Substantia nigra (tissue), 51 donors: ENCODE measurements at places on chromosomes 5 and 9.

- no peak for DNase-seq
Observed at GRCh38 chr5:60356745-60357144, 343.2 kb downstream of the DEPDC1B start.

DNA sequence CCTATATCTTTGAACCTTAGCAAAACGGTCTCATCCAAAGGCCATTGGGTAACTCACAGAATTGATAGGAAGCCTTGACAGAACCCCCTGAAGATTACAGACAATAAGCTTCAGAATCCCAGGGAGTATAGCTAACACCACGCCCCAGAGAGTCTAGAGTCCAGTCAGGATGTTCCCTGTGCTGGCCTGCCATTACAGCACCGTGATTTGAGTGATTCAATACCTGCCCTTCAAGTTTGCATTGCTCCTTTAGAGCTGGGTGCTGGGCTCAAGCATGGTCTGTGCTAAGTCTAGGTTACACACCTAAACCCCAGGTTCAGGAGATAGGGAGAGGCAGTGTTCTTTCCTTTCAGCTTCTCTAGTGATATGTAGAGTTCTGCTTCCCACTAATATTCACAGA, 90.5 kb downstream of the RASEF start:
- DNase-seq: no peak

- no peak for DNase-seq
Observed at GRCh38 chr9:21357479-21358460, 7.1 kb upstream of the IFNA6 start.

DNA sequence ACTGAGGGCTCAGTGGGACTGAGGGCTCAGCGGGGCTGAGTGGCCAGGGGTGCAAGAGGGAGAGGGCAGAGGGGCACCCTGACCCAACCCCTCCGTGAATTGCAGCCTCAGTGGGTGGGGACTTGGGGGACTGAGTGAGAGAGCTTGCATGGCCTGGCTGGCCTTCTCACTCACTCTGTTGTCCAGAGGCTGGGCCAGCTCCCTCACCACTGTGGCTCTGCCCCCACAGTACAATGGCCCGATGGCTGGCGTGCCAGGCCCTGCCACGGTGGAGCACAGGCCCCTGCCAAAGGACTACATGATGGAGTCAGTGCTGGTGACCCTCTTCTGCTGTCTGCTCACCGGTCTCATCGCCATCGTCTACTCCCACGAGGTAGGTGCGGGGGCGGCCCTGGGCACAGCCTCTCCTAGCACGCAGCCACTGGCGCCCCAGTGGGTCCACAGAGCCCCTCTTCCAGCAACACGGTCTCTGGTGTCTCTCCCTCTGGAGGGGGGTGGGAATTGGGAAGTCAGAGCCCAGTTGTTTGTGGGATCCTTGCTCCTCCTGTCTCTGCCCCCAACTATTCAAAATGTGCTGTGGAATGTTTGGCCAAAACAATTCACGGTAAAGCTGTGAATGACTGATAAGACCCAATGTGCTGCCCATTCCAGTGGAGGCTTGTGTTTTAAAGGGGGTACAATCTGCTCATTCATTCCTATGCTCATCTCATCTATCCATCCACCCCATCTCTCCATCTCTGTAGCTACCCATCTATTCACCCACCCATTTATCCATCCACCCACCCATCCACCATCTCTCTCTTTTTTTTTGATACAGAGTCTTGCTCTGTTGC, 10.7 kb downstream of the PRRT1B start:
- DNase-seq: no peak

GRCh38 chr9:37604296-37604695, 11.9 kb upstream of the TOMM5 start:
- DNase-seq: no peak

- DNase-seq: no peak
Observed at GRCh38 chr5:153223376-153223775, 267.1 kb upstream of the GRIA1 start.

DNA sequence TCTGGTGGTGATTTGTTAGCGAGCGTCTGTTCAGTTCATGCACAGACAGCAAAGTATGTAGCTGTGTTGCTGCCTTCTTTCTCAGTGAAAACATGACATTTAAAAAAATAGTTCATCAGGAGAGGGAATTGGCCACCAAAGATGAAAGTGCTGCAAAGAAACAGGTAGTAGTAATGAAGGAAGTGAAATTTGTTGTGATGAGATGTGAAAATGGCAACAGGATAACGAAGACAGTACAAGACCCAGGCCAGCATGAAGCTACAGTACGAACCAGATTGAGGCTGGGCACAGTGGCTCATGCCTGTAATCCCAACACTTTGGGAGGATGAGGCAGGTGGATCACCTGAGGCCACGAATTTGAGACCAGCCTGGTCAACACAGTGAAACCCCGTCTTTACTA, 136.0 kb downstream of the SMARCA2 start:
- no peak for DNase-seq

DNA sequence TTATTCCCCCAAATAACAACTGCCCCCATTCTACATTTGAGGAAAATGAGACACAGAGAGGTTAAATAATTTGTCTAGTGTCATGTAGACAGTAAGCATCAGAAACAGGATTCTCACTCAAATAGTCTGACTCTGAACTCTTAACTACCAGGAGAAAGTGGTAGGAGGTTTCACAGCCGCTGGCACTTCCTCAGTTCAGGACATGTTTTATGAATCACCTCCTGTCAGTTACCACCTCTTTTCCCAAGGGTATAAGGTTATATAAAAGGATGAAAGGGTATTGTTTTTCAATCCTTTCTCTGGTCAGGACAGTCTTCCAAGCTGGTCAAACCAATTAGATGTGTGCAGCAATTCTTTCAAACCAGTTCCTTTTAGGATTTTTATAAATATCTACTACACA, 52.1 kb downstream of the TSSK1B start:
- DNase-seq: no peak

GRCh38 chr9:25212361-25212760, 465.9 kb downstream of the TUSC1 start:
- DNase-seq: no peak

DNA sequence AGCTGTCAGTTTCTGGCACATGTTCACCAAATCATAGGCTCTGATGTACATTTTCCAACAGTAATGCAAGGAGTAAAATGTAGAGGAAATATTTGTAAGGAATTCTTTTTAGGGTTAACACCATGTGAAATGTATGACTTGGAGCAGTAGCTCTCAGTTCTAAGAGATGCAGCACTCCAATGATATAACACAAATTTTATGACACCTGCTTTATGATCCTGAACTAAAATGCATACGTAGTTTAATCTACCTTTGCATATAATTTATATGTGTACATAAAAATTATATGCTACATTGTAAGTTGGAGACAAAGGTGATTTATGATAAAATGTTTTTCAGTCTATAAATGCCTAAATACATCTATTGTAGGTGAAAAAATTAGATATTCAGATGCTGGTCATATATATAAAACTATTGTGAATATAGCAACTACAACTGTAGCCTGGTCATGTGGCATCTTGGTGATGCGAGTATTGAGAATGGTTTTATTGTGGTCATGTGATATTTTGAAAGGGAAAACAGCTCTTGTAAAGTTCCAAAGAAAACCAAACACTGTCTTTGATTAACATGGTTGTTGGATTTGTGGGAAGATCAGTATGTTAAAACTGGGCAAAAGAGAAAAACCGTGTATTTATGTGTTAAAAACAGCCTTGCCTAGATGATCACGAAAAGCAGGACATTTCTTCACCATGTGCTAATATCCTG, 171.0 kb downstream of the TRIO start:
- no peak for DNase-seq

DNA sequence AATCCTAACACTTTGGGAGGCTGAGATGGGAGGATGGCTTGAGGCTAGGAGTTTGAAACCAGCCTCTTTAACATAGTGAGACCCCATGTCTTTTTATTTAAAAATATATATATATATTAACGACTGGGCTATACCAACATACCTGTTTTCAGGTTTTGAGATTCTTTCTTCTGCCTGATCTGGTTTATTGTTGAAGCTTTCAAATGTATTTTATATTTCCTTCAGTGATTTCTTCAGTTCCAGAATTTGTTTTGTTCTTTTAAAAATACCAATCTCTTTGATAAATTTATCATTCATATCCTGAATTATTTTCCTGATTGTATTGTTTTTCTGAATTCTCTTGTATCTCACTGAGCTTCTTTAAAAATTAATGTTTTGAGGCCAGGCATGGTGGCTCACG, 31.2 kb downstream of the OGN start:
- no peak for DNase-seq

DNA sequence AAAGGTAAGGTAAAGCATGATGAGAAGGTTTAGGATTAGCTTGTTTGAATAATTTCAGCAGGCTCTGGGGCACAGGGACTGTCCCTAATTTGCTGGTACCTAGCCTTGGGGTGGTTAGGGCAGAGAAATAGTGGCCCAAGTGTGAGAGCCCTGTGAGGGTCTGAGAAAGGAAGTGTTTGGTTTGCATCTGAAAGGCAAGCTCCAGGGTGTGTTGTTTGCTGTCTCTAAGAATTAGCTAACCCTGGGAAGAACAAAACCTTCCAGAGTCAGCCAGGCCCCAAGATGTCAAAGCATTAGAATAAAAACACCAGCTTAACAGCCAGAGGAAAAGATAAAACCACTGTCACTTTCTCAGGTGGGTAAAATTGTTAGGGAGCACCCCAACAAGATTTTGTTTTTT, 31.0 kb downstream of the TMEM252 start:
- no peak for DNase-seq

GRCh38 chr5:126097876-126098275, 325.3 kb upstream of the GRAMD2B start:
- no peak for DNase-seq

- no peak for DNase-seq
Observed at GRCh38 chr9:111094433-111094924, 56.2 kb upstream of the LPAR1 start.

DNA sequence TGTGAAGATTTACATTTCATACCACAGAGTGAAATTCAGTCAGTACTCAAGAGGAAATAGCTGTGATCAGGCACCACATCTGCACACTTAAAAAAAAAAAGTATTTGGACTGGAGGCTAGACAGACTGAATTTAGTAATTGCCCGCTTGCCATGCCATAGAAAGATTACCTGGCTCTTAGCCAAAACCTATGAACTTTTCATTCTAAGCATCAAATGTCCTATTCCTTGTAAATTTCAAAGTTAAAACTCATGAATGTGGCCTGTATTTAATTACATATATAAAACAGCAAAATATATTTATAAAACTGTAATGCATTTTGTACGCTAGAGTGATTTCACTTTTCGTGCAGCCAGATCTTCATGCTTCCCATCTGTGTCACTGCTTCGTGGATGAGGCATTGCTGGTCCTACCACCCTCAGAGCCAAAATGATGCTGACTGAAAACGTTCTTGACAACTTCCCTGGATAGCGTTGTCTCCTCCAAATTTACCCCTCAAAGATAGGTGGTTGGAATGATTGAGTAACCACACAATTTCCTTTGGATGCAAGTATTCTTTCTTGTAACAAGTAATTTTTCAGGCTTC, 447.9 kb upstream of the SGCD start:
- no peak for DNase-seq

DNA sequence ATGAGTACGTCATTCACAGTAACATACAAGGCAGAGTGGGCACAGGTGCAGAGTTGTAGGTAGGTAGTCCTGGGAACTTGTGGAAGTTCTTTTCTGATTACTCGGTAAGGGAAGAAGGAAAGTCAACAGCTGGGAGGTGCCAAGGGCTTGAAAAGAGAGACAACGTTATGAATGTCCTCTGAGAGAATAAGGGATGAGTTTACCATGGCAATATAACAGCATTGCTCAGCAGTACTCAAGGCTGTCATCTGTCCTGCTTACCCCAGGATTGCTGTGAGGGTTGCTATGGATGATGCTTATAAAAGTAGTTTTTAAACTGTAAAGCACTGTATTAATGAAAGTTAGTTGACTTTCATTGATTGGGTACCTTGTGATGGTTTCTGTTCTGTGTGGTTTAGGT, 369.1 kb upstream of the SGCD start:
- no peak for DNase-seq

- DNase-seq: no peak
Observed at GRCh38 chr5:16131878-16132277, 47.7 kb downstream of the MARCHF11 start.

- DNase-seq: no peak
Observed at GRCh38 chr9:101671567-101671966, 66.9 kb downstream of the GRIN3A start.

- DNase-seq: no peak
Observed at GRCh38 chr5:63768221-63768620, 194.0 kb downstream of the HTR1A start.

DNA sequence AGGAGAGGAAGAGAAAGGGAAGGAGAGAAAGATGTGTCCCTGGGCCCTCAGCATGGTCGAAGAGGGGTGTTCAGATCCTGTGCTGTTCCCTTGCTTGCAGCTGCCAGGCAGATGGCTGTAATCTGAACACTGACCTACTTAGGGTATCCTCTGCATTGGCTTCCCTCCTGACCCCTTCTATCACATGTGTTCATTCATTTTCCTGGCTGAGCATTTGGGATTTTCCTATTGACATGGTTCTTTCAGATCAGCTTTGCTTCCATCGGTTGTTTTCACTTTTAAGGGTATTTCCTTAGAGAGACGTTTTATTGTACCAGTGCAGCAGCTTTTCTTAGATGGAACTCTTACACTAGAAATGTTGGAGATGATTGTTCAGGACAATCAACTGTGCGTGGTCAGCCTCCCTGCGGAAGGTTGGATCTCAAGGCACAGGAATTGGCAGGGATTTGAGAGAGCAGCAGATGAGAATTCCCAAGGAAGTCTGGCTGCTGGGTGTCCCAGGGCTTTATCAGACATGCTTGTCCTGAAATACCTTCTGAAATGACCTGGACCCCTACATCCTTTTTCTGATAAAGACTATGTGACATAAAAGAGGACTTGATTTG, 26.0 kb downstream of the ACTBL2 start:
- DNase-seq: no peak

DNA sequence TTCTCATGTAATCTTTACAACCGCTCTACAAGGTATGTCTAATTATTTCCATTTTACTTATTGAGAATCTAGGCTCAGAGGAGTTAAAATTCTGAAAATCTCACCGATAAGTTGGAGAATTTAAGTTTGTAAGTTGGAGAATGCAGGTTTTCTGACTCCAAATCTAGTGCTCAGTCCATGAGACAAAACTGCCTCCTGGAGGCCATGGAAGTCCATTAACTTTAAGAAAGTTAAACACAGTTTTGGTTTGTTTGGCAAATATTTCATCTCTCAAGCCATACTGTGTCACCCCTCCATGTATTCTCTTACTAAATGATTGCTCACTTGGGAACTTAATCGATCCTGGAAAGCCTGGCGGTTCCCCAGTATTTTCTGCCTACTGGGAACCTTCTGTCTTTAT, 52.6 kb downstream of the INIP start:
- DNase-seq: no peak

DNA sequence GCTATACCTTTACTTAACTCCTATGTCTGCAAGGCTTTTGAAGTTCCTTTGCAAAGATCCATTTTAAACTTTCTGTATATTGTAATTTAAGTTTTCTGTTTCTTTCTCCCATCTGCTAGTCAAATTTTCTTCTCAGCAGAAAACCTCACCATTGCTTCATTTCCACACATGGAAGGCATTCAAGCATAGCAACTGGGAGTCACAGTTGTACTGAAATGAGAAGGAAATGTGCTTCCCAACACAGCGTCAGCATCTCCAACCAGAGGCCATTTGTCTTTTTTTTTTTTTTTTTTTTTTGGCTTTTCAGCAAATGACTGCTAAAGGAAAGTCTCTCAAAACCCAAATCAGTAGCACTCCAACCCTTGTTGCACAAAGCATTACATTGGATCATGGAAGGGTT, 92.5 kb downstream of the RAB3C start:
- DNase-seq: no peak
